ENCODE measurements at places on chromosomes 7 and 10. TPM values are rescaled to one million over a fixed set of nuclear protein-coding genes. Genes with fewer than 3 reads are reported as not detected.

- DNase-seq: peak; percentile 76
Observed at GRCh38 chr7:98930464-98930863, 52.1 kb downstream of the TRRAP start.

DNA sequence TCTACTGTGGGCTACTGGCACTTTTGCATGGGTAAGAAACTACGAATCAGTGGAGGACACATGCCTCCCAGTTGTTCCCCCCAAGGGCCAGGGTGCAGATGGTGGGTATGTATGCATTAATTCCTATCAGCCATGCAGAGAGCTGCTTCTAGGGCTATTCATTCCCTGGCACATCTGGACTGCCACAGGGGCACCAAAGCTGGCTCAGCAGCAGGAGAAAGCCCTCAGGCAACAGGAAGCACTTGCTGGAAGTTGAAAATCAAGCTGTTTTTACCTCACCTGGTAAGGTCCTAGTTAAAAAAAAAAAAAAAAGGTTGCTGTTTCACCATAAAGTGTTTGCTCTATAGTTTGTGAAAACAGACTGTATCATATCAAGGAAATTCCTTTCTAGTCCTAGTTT, 1342.6 kb downstream of the REEP3 start:
- no peak for DNase-seq

DNA sequence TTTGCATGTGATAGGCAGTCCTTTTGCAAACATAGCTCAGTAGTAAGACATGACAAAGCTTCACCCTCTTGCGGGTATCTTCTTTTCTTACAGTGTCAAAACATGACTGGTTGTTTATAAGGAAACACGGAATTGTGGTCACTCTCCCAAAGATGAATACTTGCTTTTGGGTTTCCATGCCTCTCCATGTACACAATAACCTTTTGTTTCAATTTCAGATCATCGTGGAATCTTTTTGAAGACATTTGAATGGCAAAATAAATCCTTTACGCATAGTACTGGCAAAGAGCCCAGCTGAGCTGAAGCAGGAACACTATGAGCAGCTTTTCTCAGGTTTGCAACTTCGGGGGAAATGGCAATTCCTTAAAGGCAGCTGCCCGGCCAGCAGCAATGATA, 156.8 kb upstream of the FRMD4A start:
- DNase-seq: no peak

DNA sequence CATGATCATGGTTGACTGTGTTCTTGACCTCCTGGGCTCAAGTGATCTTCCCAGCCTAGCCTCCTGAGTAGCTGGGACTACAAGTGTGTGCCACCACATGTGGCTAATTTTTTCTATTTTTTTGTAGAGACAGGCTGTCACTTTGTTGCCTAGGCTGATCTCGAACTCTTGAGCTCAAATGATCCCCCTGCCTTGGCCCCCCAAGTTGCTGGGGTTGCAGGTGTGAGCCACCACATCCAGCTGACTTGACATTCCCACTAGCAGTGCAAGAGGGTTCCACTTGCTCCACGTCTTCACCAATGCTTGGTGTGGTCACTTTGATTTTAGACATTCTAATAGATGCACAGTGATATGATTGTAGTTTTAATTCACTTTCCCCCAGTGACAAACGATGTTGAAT, 25.1 kb downstream of the CYP26A1 start:
- no peak for DNase-seq

DNA sequence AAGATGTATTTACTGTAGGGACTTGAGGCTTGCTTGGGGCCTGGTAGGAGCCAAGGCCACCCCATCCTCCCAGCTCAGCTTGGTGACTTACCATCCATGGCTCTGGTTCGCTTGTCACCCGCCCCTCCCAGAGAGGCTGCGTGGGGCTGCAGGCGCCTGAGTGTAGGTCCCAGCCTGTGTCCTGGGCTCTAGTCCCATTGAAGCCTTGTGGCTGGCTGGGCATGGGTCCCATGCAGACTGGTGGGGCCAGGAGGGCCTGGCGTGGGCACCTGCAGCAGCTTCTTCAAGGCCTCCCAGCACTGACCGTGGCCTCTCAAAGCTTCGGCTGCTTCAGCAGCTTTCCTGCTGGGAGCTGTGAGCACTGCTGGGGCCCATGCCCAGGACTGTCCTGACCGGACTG, 118.1 kb downstream of the INPP5A start:
- no peak for DNase-seq

DNA sequence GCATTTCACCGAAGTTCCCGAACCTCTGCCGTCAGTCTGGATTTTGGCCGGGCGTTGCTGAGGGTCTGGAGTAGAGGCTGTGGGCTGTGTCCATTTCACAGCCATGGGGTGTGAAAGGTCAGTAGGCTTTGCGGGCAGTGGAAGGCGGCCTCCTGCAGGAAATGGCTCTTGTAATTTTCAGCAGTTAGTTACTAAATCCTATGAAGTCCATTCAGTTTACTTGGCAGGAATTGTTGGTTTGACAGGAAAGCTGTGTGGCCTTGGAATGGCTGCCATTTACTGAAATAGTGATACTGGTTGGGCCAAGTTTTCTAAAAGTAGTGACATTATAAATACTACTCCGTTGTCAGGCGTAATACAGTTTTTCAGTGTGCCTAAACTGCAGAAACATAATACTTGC, 303.7 kb downstream of the CCDC3 start:
- DNase-seq: no peak

GRCh38 chr7:29991937-29992336, 2.3 kb upstream of the SCRN1 start:
- DNase-seq: no peak

COBL gene
- 9.2 TPM for total RNA-seq

DNA sequence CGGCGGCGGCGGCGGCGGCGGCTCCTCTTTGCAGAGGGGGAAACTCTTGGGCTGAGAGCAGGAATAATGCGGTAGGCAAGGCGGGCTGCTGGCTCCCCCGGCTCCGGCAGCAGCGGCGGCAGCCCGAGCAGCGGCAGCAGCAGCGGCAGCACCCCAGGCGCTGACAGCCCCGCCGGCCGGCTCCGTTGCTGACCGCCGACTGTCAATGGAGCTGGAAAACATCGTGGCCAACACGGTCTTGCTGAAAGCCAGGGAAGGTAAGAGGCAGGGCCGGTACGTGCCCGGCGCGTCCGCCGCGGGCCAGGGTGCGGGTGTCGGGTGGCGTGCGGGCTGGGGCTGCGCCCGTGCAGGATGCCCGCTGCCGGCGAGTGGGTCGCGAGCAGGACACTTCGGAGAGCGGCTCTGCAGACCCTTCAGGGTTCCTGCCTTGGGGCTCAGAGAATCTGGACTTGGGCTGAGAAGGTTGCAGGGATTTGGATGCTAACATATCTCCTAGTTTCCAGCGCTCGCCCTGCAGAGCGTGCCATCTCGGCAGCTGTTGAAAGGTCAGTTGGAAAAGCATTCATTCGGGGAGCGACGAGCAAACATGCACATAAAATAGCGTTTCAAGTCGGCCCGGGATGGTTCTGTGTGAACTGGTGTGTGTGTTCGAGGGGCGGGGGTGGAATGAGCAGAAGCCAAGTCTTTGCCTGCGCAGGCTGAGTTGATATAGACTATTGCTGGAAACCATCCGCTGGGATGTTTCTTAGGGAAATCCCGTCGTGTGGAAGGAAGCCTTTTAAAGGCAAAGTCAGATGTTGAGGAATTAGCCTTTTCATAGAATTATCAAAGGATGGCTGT, 562 bp downstream of the GRK5 start:
- no peak for DNase-seq

TUBB8 gene
- not detected for total RNA-seq

DNA sequence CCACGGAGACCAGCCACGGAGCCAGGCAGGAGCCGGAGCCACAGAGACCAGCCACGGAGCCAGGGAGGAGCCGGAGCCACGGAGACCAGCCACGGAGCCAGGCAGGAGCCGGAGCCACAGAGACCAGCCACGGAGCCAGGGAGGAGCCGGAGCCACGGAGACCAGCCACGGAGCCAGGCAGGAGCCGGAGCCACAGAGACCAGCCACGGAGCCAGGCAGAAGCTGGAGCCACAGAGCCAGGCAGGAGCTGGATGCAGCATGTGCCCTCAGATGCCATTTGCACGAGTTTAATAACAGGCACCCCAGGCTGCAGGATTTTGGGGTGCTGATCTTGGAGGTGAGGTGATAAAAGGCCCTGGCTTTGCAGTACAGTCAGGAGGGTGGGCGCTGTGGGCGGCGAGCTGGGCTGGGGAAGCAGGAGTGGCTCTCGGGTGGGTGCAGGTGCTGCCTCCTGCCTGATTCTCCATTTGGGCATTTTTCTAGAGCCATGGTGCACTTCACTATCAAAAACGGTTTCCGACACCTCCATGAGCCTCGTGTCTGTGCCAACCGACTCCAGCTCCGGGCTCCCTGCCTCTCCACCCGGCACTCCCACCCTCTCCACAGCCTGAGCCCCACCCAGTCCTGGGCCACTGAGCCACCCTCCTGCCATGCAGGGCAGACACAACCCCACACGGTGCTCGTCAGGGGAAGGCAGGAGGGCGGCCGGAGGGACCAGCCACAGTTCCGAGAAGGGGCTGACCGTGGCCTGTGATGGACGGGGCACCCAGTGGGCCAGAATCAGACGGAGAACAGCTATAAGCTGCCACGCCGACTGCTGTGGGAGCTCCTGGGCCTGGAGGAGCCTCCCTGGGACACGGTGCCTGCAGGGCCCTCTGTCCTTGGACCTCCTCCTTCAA, 40.8 kb upstream of the NKX6-2 start:
- DNase-seq: peak; percentile 49

DNA sequence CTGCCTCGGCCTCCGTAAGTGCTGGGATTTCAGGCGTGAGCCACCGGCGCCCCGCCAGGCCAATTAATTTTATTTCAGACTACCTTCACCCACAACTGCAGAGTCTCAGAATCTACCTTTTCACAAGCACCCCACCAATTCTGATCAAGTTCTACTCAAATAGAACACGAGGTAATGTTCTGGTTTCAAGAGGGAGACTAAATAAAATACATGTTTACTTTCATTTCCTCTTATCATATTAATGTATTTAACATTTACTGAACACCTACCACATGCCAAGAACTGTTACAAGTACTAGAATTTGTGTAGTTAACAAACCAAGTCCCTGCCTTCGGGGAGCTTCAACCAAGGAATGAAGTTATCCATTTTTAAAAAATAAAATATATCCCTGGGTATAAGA, 25.5 kb upstream of the RGS10 start:
- no peak for DNase-seq

TYSND1 gene
- 22.2 TPM for total RNA-seq

DNA sequence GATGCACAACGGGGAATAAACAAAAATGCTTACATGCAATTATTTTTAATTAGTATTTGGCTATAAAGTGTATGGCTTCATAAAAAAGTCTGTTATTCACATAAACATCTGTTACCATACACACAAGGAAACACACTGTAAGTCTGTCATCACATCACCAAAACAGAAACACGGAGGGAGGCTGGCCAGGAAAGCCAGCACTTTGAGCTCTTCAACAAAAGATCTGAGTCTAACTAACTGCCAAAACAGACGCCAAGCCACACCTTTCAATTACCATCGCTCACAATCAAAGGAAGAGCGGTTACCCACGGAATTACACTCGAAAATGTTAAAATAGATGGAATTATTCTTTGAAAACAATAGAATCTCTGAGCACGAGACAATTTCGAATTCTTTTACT, 49.2 kb upstream of the MGMT start:
- no peak for DNase-seq

SPDYE2 gene
- not detected for total RNA-seq

DNA sequence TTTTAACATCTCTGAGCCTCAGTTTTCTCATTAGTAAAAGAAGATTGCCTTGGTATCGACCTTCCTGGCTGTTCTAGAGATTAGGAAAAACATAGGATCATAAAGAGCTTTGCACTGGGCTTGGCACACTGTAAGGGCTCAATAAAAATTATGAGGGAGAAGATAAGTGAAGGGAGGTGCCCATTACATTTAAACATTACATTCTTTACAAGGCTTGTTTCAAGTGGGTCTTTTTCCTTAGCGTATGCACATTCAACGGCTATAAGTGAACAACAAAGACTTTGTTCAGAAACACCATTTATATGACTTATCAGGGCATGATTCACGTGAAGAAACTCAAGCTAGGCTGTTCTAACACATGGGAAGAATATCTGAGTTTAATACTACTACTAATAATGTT, 351.9 kb upstream of the NPVF start:
- DNase-seq: no peak

- DNase-seq: no peak
Observed at GRCh38 chr10:46031648-46032532, 1.5 kb upstream of the NCOA4 start.

DNA sequence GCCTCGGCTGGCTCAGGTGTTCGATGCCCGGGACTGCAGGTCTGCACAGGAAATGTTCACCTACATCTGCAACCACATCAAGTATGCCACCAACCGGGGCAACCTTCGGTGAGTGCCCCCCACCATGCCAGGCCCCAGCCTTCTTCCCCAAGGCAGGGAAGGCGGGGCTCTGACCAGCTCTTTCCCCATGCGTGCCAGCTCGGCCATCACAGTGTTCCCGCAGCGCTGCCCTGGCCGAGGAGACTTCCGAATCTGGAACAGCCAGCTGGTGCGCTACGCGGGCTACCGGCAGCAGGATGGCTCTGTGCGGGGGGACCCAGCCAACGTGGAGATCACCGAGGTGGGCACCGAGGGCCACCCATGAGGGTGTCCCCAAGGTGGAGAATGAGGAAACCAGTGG, 7.5 kb downstream of the NOS3 start:
- DNase-seq: no peak

- no peak for DNase-seq
Observed at GRCh38 chr7:2475678-2476015, 551 bp downstream of the GRIFIN start.

GRCh38 chr10:82796510-82796909, 921.5 kb downstream of the NRG3 start:
- no peak for DNase-seq

CHAT gene
- total RNA-seq: not detected

- DNase-seq: no peak
Observed at GRCh38 chr7:100964630-100965029, 4.7 kb upstream of the MUC12 start.

DNA sequence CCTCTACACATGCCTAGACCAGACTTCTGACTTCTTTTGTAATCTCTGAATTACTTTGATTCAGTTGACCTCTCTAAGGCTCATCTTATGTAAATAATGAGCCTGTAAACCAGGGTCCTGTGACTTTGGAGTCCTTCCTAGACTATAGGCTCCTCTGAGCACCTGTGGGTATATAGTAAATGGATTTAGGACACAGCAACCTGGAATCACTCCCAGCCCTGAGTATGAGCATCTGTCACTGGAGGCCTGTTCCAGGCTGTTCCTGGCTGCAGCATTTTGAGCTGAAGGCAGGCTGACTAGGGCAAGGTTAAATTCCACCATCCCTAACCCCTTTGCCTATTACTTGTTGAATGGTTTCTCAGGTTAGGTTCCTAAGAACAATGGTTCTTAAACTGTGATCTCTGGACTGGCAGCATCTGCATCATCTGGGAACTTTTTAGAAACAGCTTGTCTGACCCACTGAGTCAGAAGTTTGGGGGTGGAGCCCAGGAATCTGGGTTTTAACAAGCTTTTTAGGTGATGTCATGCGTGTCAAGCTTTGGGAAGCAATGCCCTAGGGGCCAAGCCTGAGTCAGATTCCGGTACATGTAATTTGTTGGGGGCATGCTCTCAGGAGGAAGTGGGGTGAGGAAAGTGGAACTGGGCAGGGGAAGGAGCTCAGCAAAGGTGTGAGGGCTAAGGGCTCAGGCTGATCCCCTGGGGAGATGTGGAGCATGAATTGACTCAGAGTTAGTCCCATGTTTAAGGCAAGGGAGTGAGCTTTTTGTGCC, 28.2 kb downstream of the MINDY4 start:
- no peak for DNase-seq

- DNase-seq: no peak
Observed at GRCh38 chr7:127859330-127859729, 171.9 kb downstream of the LRRC4 start.

HOXA11 gene
- total RNA-seq: 6.1 TPM

GRCh38 chr7:27965650-27966049, 214.9 kb downstream of the JAZF1 start:
- DNase-seq: no peak

GRCh38 chr7:41107330-41107937, 595.5 kb downstream of the INHBA start:
- no peak for DNase-seq

All from mesenteric fat pad (tissue), 1 donor.